ENCODE measurements at places on chromosomes 16 and 17. TPM values are rescaled to one million over a fixed set of nuclear protein-coding genes. Genes with fewer than 3 reads are reported as not detected.

DNA sequence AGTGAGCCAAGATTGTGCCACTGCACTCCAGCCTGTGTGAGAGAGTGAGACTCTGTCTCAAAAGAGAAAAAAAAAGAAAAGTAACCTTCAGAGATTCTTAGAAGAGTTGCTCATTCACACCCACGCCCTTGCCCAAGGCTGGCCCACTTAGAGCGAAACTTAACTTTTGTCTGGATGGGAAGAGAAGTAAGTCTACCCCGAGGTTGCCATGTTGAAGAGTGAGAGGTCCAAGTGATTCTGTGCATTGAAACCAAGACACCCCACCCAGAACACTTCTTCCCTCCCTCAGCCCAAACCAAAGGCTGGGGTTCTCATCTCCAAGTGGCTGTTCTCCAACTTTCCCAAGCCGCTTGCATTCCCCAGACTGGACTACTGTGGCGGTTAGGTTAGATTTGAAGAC is 2.4 kb upstream of the CISD3 start:
- no peak for DNase-seq
- peaks cover 44% of the 10 kb centered on the region for H3K4me1 ChIP-seq
- peaks cover 32% of the 10 kb centered on the region for H3K36me3 ChIP-seq

DNA sequence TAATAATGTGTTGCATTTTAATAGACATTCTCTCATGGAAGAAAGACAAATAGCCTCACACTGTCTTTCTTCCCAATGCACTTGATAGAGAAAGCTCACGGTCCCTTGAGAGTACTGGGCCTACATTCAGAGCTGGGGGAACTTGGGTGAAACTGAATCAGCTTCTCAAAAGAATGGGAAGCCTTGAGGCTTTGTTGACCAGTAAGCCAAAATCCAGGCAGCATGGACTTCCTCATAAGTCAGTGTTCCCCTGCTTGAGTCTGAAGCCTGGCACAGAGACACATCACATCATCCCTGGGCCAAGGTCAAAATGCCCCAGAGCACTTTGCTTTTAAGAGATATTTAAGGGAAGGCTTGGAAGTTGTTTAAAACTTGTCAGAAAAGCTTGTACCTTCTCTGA is 302.2 kb upstream of the SALL1 start:
- no peaks in the 10 kb centered on the region for H3K4me1 ChIP-seq
- no peak for DNase-seq
- H3K36me3 ChIP-seq = no peaks in the 10 kb centered on the region
- H3K27ac ChIP-seq = no peak overlapping the region
- no peaks in the 10 kb centered on the region for H3K27me3 ChIP-seq

DNA sequence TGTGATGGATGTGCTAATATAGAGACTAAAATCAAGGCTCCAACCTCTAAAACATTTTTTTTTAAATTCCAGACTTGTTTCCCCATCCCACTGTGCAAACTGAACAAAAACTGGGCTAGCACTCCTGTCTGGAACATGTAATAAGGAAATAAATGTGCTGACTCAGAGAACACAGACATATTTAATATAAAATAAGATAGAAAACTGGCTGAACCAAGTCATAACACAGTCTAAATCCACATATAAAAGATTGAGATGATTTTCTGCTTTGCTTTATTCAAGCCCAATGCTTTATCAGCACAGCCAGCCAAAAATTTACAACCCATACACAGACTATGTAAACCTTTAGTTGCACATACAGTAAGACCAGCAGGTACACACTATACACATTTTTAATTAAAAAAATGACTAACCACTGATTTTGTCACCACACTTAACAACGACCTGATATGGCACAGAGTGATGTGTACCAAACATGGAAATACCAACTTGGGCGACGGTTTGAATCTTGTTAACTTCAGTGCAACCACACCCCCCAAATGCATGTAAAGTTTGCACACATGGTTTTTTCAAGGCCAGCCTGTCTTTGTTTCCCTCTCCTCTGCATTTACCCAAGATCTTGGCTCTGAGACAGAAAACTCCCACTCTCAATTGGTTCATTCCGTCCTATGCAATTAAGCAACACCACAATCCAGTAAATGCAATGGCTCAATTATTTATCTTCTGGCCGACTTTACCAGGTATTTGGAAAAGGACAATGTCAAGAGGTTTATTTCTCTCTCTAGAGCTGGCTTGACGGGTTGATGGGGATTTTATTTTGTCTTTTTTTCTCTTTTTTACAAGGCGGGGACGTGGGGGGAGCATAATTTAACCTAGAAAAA is 1.2 kb downstream of the STAT3 start:
- H3K27ac ChIP-seq = peak overlapping the region; percentile 96
- no peaks in the 10 kb centered on the region for H3K36me3 ChIP-seq
- H3K4me3 ChIP-seq = peak overlapping the region; percentile 99
- peak; percentile 79 for DNase-seq

- no peak overlapping the region for H3K4me3 ChIP-seq
- peaks cover 5% of the 10 kb centered on the region for H3K4me1 ChIP-seq
- H3K36me3 ChIP-seq = peaks cover 82% of the 10 kb centered on the region
- no peak overlapping the region for H3K27ac ChIP-seq
These were observed 53.3 kb upstream of the ENDOV start for GRCh38 chr17:80361495-80362220.

- DNase-seq = no peak
- H3K36me3 ChIP-seq = no peaks in the 10 kb centered on the region
- H3K27me3 ChIP-seq = no peaks in the 10 kb centered on the region
- no peaks in the 10 kb centered on the region for H3K4me1 ChIP-seq
- no peak overlapping the region for H3K27ac ChIP-seq
- H3K4me3 ChIP-seq = no peak overlapping the region
These were observed 8.5 kb upstream of the BMERB1 start for GRCh38 chr16:15425861-15426260.

DNA sequence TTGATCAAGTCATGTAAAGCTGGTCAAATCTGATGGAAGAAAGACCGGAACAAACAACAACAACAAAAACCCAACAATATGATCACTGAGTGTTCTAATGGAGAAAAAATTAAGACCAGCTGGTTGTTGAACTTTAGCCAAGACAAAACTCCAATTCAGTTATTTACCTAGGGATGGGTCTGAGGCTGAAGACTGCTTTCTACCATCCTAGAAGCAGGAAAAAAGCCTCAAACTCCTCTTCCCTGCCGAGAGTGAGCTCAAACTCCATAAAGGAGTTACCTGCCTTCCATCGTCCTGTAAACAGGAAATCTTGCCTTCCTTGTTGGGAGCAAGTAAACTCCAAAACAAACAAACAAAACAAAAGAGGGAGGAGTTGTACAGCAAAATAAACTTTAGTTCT is 23.1 kb upstream of the TMEM98 start:
- H3K4me3 ChIP-seq = no peak overlapping the region
- DNase-seq = peak; percentile 2
- no peak overlapping the region for H3K27ac ChIP-seq
- no peaks in the 10 kb centered on the region for H3K27me3 ChIP-seq
- no peaks in the 10 kb centered on the region for H3K36me3 ChIP-seq
- H3K4me1 ChIP-seq = no peaks in the 10 kb centered on the region

DNA sequence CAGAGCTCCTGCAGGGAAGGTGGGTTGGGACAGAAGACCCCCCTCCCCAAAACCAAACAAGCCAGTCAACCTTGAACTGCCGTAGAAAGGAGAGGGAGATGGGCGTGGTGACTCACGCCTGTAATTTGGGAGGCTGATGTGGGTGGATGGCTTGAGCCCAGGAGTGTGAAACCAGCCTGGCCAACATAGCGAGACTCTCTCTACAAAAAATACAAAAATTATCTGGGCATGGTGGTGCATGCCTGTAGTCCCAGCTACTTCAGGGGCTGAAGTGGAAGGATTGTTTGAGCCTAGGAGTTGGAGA is 42.1 kb downstream of the NT5M start:
- H3K27ac ChIP-seq = peak overlapping the region; percentile 59
- DNase-seq = no peak
- no peak overlapping the region for H3K4me3 ChIP-seq
- peaks cover 7% of the 10 kb centered on the region for H3K36me3 ChIP-seq
- peaks cover 2% of the 10 kb centered on the region for H3K27me3 ChIP-seq

DNA sequence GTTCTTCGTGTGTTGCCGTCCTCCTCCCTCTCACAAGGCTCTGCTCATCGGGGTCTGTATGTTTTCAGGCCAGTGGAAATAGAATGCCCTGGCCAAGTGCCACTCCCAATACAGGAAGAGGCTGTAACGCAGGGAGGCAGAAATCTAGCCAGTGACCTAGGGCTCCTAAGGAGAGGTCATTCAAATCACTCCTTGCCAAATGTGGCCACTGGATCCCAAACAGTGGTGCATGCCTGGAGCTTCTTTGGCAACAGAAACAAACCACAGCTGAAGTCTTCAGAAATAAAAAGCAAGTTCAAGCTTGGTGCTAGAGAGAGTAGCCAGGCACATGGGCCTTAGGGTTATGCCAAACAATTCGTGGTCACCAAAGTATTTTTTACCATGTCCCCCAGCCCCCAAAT is 66.1 kb downstream of the SMG6 start:
- no peak overlapping the region for H3K4me3 ChIP-seq
- H3K27ac ChIP-seq = peak overlapping the region; percentile 84
- H3K36me3 ChIP-seq = peaks cover 22% of the 10 kb centered on the region
- peak; percentile 82 for DNase-seq
- H3K27me3 ChIP-seq = no peaks in the 10 kb centered on the region

GRCh38 chr17:66580184-66580955 is 254.5 kb upstream of the CACNG5 start:
- H3K27me3 ChIP-seq = no peaks in the 10 kb centered on the region
- DNase-seq = peak; percentile 51
- H3K4me3 ChIP-seq = no peak overlapping the region
- peaks cover 31% of the 10 kb centered on the region for H3K4me1 ChIP-seq
- no peaks in the 10 kb centered on the region for H3K36me3 ChIP-seq
- peak overlapping the region; percentile 62 for H3K27ac ChIP-seq

GRCh38 chr16:78094166-78094565 is 5.3 kb upstream of the WWOX start:
- H3K4me1 ChIP-seq = peaks cover 2% of the 10 kb centered on the region
- H3K36me3 ChIP-seq = no peaks in the 10 kb centered on the region
- H3K27ac ChIP-seq = no peak overlapping the region
- peaks cover 10% of the 10 kb centered on the region for H3K27me3 ChIP-seq
- no peak overlapping the region for H3K4me3 ChIP-seq

- peaks cover 34% of the 10 kb centered on the region for H3K36me3 ChIP-seq
These were observed 6.0 kb downstream of the CAPN15 start for GRCh38 chr16:533391-534123.

DNA sequence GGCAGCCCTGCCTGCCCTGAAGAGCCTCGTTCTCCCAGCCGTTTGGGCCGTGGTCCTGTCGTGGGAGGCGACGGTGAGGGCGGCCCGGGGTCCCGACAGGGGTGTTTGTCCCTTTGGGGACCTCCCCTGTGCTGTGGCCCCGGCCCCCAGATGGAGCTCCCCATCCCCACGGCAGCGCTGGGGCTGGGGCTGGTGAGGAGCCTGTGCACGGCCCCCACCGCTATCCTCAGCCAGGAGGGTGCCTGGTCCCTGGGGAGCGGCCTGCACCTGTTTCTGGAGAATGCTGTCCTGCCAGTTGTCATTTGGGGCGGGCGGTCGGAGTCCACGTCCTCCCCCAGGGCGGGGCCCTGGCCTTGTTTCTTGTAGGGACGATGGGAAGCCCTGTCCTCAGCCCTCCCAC is 6.6 kb downstream of the CAPN15 start:
- no peak overlapping the region for H3K4me3 ChIP-seq
- peaks cover 59% of the 10 kb centered on the region for H3K4me1 ChIP-seq
- peaks cover 34% of the 10 kb centered on the region for H3K36me3 ChIP-seq
- peak; percentile 68 for DNase-seq
- no peaks in the 10 kb centered on the region for H3K27me3 ChIP-seq

The BRD7 gene
- 61.8 TPM for total RNA-seq

The RILP gene
- 5.7 TPM for total RNA-seq

The PMFBP1 gene
- total RNA-seq = 0.40 TPM

The CCL7 gene
- not detected for total RNA-seq
